Hematopoietic multipotent progenitor cell treated with erythropoietin and hydrocortisone succinate and interleukin-3 and kit ligand, for 17 days (in vitro differentiated cells): ENCODE measurements at places on chromosomes 3 and 15.

DNA sequence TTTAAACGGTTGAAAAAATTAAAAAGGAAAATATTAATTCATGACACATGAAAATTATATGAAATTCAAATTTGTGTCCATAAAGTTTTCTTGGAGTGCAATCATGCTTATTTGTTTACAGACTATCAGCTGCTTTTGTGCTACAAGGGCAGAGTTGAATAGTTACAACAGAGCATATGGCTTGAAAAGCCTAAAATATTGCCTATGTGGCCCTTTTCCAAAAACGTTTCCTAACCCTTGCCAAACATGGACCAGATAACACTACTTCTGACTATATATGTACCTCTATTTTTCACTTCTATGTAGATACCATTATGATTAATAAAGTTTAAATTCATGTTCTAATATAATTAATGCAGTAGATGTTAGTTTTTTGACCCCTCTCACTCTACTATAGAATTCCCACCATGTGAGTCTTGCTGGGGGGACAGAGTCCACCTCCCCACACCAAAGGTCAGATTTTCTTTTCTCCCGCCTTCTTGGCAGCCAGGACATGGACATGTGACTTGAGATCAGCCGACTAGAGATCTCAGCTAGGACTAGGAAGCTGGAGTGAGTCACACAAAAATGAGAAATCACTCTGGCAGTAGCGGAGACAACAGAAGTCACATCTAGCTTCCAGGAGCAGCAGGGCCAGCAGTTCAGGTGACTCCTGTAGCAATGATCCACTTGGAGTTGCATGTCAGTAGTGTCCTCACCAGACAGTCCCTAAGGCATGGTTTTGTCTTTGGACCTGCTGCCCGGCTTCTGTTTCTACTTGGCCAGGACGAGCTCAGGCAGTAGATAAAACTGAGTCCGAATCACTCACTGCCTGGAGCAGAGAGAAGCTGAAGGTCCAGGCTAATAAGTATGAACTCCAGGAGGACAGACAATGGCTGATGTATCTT, 22.4 kb downstream of the CIAO2A start:
- DNase-seq, result no peak

- no peak for DNase-seq
These were observed 71.6 kb downstream of the FLNB start for GRCh38 chr3:58079773-58080172.

DNA sequence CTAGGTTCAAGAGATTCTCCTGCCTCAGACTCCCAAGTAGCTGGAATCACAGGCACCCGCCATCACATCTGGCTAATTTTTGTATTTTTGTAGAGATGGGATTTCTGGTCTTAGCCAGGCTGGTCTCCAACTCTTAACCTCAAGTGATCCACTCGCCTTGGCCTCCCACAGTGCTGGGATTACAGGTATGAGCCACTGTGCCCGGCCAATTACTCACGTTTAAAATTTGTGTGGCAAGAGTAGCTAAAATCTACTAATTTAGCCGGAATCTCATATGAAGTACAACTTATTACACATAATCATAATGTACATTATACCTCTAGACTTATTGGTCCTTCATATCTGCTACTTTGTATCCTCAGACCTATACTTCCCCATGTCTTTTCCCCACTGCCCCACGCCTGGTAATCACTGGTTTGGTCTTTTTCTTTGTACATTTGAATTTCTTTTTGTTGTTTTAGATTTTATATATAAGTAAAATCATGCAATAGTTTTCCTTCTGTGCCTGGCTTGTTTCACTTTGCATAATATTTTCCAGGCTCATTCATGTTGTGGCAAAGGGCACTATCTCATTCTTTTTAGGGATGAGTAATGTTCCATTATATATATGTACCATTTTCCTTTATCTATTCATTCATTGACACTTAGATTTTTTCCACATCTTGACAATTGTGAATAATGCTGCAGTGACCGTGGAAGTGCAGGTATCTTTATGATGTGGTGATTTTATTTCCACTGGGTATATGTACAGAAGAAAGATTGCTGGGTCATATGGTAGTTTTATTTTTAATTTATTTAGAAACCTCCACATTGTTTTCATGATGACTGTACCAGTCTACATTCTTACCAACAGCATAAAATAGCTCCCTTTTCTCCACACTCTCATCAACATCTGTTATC, 605.0 kb upstream of the CBLB start:
- no peak for DNase-seq

DNA sequence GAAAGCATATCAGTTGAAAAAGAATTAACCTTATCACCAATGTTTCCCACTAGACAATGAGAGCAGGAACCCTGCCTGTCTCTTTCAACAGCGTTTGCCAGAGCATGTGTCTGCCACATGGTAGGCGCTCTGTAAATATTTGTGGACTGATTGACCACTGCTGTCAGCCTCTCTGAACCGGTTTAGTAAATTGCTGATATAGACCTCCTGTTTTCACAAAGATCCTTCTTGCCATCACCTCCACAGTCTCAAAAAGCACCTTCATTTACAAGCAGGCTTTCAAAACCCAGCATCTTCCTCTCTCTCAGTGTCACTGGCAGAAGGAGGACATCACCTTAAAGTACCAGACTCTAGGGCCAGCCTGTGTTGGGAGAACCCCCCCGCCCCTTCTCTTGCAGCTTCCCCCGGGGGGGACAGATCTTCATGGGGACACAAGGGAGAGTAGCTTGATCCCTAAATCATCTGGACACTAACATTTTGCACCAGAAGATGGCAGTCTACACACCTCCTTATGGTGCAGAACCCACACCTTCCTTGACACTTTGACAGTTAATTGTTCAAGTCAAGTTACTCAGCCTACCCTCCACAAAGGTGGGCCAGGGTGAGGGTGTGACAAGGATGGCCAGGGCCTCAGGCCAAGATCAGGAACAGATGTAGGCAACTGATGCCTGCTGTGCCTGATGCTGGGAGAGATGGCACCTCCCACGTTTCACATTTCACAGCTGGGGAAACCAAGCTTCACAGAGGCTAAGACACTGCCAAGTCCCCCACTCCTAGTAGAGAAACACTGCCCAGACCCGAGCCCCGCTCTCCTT, 37.8 kb upstream of the USP3 start:
- peak; percentile 61 for DNase-seq

GRCh38 chr15:29260896-29261295, 8.7 kb downstream of the NSMCE3 start:
- DNase-seq, result no peak
